H9 (cell line): ENCODE measurements at places on chromosomes 1 and 21.
A peak's percentile ranks its signal among the peaks of the same experiment; 100 is the strongest.

DNA sequence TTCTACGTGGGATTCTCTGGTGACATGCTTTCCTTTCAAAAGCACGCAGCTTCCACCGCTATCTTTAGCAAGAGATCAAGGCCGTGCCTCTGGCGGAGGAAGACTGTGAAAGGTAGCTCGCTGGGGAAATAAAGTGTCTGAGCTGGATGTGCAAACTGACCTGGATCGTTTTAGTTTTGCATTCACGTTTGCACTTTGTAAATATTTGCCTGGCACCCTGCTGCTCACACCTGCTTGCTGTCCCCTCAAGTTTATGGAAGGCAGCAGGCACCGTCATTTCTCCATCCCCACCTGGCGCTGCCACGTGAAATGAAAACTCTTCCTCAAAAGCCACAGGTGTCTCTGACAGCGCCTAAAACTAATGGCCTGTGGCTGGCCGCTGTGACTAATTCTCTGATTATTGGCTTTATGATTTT lies 44.0 kb upstream of the TARDBP start:
- no peak for DNase-seq

DNA sequence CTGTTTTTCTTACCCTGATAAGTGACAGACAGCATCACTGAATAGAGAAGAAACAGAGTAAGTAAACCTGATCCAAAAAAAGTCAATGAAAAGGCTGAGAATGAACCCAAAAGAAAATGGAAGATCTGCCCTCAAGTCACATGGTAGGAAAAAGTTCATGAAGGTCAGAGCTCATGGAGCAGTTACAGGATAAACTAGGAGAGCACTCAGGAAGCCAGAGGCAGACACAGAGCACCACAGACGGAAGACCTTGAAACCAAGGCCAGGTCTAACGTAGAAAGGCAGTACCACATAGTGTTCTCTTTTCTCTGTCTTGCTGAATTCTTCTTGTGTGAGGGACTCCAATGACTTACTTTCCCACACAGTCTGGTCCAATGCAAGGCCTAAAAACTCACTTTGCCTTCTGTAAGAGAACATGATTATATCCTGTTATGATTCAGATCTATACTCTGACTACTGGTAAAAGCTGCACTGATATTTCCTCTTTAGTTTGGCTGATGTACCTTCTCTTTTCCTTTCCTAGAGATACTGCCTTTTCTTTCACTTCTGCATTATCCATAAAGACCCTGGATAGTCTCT lies 40.8 kb downstream of the RTCA start:
- DNase-seq: no peak

GRCh38 chr1:243483071-243483771 lies 227.4 kb downstream of the SDCCAG8 start:
- DNase-seq: peak; percentile 72

DNA sequence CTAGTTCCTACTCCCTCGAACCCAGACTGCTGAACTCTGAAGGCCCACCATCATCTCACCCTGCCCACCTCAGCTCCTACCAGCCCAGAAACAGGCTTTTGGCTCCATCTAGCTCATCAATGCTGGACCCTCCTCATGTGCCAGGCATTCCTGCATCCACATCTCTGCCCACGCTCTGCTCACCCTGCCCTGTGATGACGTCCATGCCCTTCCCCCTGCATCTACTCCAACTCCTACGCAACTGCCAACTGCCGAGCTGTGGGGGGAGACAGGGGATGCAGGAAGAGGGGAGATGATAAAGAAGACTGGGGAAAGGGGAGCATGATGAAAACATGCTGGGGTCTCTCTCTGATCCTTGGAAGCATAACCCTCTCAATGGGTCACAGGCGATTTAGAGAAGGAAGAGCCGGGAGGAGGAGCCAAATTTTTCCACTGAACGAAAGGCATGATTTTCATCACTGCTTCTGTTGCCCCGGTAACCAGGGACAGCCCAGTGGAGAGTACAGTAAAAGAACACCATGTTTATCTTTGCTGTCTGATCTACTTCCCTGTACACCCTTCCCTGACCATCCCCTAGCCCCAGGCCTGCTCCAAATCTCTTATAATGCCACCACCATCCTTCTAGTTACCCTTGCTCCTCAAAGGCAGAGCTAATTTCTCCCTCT lies 44.3 kb downstream of the CD34 start:
- no peak for DNase-seq

- DNase-seq: peak; percentile 63
Observed at GRCh38 chr21:33023574-33024200, 2.0 kb upstream of the OLIG2 start.

DNA sequence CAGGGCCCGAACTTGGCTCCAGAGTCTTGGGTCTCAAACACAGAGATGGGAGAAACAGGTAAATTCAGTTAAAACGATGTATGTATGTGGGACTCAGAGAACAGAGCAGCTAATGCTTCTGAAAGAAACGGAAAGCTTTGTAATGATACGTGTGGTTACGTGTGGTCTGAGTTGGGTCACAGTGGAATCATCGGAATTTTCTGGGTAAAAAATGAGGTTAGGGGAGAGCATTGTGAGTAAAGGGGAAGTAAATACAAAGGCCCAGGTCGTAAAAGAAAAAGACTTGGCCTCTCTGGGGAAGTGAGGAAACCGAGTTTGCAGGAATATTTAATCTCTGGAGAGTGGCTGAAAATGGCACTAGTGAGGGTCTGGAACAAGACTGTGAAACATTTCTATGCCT lies 8.3 kb downstream of the NHLH2 start:
- no peak for DNase-seq

GRCh38 chr1:243715285-243715684 lies 134.8 kb downstream of the AKT3 start:
- DNase-seq: no peak

- peak; percentile 8 for DNase-seq
Observed at GRCh38 chr1:159952932-159953331, 1.1 kb downstream of the SLAMF9 start.

- no peak for DNase-seq
Observed at GRCh38 chr1:80250573-80251168, 1244.1 kb upstream of the ADGRL4 start.

DNA sequence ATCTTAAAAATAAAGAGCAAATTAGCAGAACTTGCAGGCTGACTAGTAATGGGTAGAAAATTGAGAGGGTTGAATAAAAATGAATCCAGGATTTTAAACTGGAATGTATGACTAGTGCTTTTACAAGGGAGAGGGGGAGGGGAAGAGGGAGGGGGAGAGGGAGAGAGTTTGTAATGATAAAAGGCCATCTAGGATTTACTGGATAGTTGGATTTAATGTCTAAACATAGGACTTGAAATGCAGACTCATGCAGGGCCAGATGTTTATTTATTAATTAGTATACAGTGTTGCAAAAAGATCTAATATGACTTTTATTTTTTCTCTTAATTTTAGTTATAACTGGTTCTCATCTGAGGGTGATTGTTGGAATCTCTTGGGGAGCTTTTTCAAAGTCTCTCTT lies 4.3 kb downstream of the ZNF326 start:
- DNase-seq: no peak

- DNase-seq: no peak
Observed at GRCh38 chr1:226494092-226494609, 54.4 kb upstream of the STUM start.

DNA sequence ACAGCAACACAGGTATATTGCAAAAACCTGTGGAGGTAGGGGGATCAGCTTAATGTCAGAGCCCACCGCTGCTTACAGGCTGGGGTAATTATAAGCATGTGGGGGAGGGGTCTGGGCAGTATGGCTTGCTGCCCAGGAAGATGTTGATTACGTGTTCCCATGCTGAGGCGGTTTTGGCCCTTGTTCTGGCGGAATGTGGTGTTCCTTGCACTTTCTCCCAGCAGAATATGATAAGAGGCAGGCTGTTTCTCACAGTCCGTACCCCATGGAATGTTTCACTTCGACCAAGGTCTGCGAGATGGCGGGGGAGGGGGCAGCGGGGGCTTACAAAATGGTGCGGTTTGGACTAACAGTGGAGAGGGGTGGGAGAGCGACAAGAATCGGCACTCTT lies 9.8 kb upstream of the HPCAL4 start:
- peak; percentile 52 for DNase-seq

GRCh38 chr1:19728413-19729145 lies 63.9 kb downstream of the HTR6 start:
- no peak for DNase-seq

DNA sequence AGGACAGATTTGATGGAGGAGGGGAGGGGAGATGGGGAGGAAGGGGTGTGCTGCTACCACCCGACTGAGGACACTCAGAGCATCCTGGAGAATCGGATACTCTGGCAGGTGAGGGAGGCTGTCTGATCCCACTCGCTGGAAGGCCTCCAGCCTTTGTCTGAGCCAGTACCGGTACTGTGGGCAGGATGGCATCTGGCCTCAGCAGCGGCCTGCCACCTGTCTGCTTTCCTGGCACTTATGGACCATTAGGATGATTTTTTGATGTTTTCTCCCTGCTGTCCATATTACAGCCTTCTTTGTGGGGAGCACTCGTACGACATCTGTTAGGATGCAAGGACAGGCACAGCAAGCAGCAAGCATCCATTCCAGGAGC lies 11.5 kb downstream of the ATP2B4 start:
- DNase-seq: no peak

- DNase-seq: no peak
Observed at GRCh38 chr1:150154143-150154542, 4.4 kb downstream of the PLEKHO1 start.

DNA sequence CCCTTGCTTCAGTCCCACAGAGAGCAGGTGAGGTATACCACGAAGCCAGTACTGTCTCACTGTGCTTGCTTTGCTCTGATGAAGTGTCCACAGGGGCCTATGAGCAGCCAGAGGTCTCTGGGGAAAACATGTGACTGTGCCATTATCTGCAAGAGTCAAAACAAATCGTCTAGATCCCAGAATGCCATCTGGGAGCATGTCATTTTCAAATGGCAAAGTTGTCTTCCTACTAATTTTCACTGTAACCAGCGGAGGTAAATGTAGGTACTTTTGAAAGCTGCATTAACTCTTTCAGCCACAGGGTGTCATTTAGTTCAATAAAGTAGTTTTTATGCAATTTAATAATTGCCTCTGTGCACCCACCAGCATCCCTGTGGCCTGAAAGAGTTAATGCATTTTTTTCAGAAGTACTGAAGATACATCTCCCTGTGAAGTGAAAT lies 173.6 kb upstream of the SGIP1 start:
- no peak for DNase-seq

GRCh38 chr1:203304391-203304918 lies 864 bp upstream of the BTG2 start:
- no peak for DNase-seq

- no peak for DNase-seq
Observed at GRCh38 chr1:234413990-234414389, 40.7 kb downstream of the COA6 start.

DNA sequence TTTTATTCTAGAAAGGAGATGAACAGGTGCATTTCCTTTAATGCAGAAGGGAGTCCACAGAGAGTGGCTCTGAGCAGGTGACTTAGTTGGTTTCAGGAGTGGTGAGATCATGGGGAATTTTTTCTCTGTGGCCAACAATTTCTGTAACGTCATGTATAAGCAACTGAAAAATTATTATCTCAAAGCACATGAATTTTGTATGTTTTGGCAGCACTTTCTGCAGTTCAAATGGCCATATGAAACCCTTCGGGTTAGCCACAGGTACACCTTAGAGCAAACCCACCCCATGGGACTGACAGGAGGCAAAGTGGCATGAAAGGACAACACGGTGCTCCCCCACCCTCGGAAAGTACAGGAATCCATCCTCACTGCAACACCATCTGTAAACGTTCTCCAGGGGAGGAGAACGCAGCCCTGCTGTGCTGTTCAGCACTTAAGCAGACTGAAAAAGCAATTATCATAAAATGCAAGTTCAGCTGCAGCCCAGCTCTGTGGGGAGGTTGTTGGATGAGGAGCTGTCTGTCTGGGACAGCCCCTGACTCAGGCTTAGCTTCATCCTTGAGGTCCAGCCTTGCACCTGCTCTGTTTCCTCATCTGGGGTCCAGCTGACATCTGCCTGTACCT lies 55.8 kb upstream of the CLDN14 start:
- no peak for DNase-seq

GRCh38 chr1:95888941-95889390 lies 655.0 kb downstream of the RWDD3 start:
- DNase-seq: no peak

DNA sequence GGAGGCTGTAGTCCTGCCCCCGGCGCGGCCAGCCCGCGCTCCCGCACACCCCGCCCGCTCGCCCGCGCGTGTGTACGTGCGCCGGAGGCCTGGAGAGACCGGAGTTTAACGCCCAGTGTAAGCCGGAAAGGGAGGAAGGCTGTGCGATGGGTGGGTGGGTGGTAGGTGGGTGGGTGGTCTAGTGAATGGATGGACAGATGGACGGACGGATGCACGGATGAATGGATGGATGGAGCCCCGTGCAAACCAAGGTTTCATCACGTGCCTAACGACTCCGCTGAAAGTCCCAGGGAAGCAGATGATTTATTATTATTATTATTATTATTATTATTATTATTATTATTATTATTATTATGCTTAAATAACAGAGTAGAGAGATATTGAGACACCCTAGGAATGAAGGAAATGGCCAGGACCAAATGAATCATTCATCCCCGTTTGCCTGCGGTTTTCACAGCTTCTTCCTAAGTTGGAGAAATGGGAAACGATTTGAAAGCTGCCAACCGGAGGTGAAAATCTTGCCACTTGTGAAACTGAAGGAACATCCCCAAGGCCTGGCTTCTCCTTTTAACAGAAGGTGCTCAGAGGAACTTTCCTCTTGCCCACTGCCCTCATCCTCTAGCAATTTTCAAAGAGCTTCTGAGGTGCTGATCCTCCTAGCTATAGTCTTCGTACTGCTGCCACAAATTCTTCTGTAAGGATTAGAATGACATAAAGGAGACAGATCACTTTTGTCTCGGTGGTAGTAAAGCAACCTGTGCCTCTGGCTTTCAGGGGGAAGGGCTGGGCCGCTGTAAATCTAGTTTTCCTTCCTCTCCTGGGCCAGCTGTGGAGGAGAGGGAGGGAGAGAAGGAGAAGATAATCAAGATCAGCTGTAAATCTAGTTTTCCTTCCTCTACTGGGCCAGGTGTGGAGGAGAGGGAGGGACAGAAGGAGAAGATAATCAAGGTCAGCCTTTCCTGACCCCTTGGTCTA lies 648 bp upstream of the RGS7 start:
- DNase-seq: no peak

DNA sequence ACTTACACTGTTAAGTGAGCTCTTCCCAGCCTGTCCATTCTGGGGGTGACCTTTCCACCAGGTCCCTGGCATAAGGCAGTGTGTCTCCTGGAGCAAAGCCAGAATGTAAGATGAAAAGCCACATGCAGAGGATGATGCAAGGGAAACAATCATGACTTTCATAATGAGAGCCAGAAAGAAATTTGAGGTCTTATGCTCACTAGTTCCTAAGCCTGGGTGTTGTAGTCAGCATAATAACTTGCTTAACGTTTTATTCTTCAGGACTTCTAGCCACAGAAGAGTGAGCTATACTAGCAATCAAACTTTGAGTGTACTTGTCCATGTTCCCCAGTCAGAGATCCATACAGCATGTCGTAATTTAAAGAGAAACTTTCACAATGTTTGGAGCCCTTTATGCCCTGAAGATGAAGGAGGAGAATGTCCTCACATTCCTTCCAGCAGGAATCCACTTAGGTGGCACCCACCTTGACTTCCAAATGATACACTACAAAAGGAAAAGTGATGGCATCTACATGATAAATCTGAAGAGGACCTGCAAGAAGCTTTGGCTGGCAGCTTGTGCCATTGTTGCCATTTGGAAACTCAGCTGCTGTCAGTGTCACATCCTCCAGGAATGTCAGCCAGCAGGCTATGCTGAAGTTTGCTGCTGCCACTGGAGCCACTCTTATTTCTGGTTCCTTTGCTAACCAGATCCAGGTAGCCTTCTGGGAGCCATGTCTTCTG lies 60.5 kb upstream of the FOXD3 start:
- DNase-seq: no peak
